Endothelial cell of coronary artery (primary cell): ENCODE measurements at places on chromosomes 4 and X. TPM values are rescaled to one million over a fixed set of nuclear protein-coding genes. Genes with fewer than 3 reads are reported as not detected.

Gene SMS
- 220 and 222 TPM in 2 replicates for total RNA-seq

Gene EMCN
- total RNA-seq: 22.8 and 40.8 TPM in 2 replicates

Gene SH3D19
- 29.5 and 39.7 TPM in 2 replicates for total RNA-seq

Gene IRS4
- total RNA-seq: not detected in 2 replicates

Gene RNF175
- total RNA-seq: not detected in 2 replicates

Gene CXorf51A
- not detected in 2 replicates for total RNA-seq

Gene GRID2
- not detected in 2 replicates for total RNA-seq

Gene MAGEB3
- total RNA-seq: not detected in 2 replicates

Gene SPATA4
- 0.09 TPM in 2 replicates for total RNA-seq

Gene DCHS2
- total RNA-seq: not detected in 2 replicates

Gene NKX3-2
- total RNA-seq: under 0.01 TPM in 1 of 2 replicates, not detected in the other

Gene TEX13D
- total RNA-seq: not detected in 2 replicates

Gene SERPINA7
- total RNA-seq: not detected in 2 replicates

Gene SPARCL1
- total RNA-seq: 1.3 TPM in 1 of 2 replicates, not detected in the other
